ENCODE measurements at places on chromosomes 5 and 9. TPM values are rescaled to one million over a fixed set of nuclear protein-coding genes. Genes with fewer than 3 reads are reported as not detected.

DNA sequence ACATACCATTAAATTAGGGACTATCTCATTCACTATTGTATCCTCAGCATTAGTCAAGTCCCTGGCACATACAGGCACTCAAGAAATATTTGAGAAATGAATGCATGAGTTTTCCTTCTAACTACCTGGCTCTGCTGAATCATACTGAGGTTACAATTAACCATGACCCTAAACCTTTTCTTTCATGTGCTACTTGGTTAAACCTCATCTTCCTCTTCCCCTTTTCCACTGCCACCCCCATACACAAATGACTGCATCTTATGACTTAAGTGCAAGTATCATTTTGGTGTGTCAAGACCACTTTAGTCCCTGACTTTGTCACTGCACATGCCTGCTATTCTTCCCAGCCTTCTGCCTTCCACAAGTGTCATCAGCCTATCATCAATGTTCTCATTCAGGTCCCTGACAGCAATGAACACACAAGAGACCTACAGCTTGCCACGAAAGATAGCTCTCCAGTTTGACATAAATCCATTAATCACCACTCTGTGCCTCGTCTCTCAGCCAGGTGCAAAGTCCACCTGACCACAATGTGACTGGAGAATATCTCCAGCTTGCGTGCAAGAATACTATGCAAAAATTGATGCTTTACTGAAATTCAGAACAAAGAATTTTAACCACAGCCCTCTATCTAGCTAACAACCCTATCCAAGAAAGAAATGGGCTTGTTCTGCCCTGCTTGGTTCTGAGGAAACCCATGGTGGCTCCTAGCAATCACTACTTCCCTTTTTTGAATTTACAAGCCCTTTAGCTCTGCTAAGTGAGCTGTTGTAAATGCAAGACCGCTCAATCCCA is 74.5 kb downstream of the MAPKAP1 start:
- no peaks in the 10 kb centered on the region for H3K27me3 ChIP-seq
- H3K4me3 ChIP-seq, result no peak overlapping the region
- no peaks in the 10 kb centered on the region for H3K36me3 ChIP-seq
- peak overlapping the region; percentile 77 for H3K27ac ChIP-seq
- DNase-seq, result peak; percentile 63

GRCh38 chr5:172788771-172789686 is 18.0 kb upstream of the DUSP1 start:
- no peaks in the 10 kb centered on the region for H3K36me3 ChIP-seq
- H3K27ac ChIP-seq, result no peak overlapping the region
- peaks cover 17% of the 10 kb centered on the region for H3K4me1 ChIP-seq
- H3K27me3 ChIP-seq, result no peaks in the 10 kb centered on the region
- H3K4me3 ChIP-seq, result no peak overlapping the region
- no peak for DNase-seq

GRCh38 chr9:83471241-83471640 is 67.0 kb downstream of the FRMD3 start:
- H3K4me1 ChIP-seq, result peaks cover 53% of the 10 kb centered on the region
- no peak overlapping the region for H3K4me3 ChIP-seq
- H3K36me3 ChIP-seq, result no peaks in the 10 kb centered on the region
- H3K27me3 ChIP-seq, result no peaks in the 10 kb centered on the region
- no peak for DNase-seq

DNA sequence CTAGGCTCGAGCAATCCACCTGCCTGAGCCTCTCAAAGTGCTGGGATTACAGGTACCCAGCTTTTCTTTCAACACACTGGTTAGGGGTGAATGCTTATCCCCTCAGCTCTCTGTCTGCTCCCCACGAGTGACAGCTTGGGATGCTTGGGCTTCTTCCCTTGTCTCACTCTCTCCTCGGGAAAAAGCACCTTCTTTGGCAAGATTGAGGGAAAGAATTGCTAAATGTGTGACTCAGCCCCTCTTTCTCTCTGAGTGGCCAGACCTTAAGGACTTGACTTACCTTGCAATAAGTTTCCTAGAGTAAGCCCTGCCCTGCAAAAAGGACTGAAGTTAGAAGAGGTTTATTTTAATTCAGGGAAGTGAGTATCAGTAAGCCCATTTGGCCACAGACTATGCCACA is 68.1 kb upstream of the ERBIN start:
- H3K36me3 ChIP-seq, result no peaks in the 10 kb centered on the region
- no peak overlapping the region for H3K4me3 ChIP-seq
- no peaks in the 10 kb centered on the region for H3K27me3 ChIP-seq
- peak; percentile 27 for DNase-seq

GRCh38 chr9:114429488-114429887 is 41.7 kb upstream of the AKNA start:
- no peaks in the 10 kb centered on the region for H3K36me3 ChIP-seq
- H3K4me1 ChIP-seq, result peaks cover 4% of the 10 kb centered on the region
- no peak overlapping the region for H3K27ac ChIP-seq

DNA sequence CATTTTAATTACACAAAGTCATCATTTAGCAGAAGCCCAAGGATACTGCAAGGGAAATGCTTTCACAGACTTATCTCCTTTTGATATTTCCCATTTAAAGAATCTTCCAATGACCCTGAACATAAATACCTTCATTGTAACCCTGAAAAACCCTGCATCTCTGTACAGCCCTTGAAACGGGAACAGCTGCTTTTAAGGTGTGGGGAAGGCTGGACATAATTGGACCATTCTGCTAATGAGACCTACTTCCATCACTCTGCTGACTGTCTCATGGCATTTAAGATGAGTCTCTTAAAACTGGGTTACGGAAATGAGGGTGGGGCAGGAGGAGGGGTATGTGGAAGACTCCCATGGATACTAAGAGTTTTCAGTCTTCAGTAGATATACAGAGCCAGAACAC is 485.8 kb downstream of the BRINP1 start:
- no peak overlapping the region for H3K4me3 ChIP-seq
- DNase-seq, result no peak
- no peaks in the 10 kb centered on the region for H3K36me3 ChIP-seq
- H3K4me1 ChIP-seq, result no peaks in the 10 kb centered on the region
- no peak overlapping the region for H3K27ac ChIP-seq
- H3K27me3 ChIP-seq, result no peaks in the 10 kb centered on the region

DNA sequence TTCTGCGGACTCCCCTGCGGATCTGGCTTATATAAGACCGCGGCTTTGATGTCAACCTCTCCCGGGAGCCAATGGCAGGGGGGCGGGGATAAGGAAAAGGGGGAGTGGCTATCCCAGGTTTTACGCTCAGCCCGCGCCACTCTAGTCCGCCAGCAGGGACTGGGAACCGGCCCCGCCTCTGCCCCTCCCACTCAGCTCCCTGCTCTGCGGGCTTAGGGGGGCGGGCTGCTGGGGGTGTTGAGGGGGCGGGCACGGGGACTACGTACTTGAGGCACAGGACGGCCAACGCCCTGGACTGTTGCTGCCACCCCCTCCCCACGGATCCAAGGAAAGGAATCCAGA is at the start of gene HAND1:
HAND1 (minus strand) TSS at position 4 of the 342 bp plus-strand sequence. CDS start 219 bp downstream, outside the sequence.
- no peaks in the 10 kb centered on the region for H3K4me1 ChIP-seq
- no peak within 1 kb of the TSS for H3K27ac ChIP-seq
- H3K4me3 ChIP-seq, result no peak within 1 kb of the TSS
- no peak for DNase-seq
- peaks cover 89% of the 10 kb centered on the region for H3K27me3 ChIP-seq

DNA sequence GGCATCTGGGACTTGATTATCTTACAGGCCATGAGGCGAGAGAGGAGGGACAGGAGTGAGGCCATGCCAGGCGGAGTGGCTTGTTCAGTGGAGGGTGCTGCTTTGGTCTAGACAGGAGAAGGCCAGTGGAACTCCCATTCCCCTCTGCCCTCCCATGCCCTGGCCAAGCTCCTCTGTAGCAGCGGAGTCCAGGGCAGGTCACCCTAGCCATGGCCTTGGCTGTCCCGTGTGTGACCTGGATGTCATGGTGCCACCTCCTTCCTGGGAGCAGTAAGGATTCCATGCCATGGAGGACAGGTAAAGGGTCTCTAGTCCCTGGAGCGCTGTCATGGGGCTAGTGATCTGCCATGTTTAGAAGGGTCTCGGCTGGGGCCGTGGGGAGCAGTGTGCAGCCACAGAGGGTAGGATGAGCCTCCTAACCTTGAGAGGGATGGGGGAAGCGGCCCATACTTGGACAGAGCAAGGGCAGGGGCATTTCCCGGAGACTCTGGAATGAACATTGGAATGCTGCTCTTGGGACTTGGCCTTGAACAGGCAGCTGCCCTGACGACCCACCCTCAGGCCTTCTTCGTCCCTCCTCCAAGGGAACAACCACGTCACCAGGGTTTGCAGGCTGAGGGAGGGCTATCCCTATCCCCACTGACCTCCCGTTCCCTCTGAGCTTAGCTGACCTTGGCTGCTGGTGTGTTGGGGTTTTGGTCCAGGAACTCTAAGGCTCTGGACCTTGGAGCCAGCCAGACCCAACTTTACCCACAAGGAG is 100.4 kb downstream of the DAB2IP start:
- H3K27ac ChIP-seq, result no peak overlapping the region
- H3K27me3 ChIP-seq, result no peaks in the 10 kb centered on the region
- DNase-seq, result no peak
- no peak overlapping the region for H3K4me3 ChIP-seq

DNA sequence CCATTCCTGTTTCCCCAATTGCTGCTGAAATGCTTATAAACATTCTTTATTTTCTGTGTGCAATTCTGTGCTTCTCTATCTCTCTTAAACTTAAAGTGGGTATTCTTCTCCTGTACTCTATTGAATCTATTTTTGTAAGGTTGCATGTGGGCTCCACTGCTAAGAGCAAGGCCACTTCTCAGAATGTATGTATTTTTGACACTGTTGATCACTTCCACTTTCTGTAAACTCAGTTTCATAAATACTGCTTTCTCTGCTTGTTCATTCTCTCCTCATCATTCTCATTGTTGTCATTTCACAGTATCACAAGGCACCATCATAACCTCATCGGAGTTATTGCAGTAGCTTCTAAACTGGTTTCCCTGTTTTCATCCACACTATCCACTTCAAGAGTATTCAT is 483.0 kb upstream of the CDH18 start:
- H3K36me3 ChIP-seq, result no peaks in the 10 kb centered on the region
- no peak overlapping the region for H3K27ac ChIP-seq
- H3K27me3 ChIP-seq, result no peaks in the 10 kb centered on the region
- H3K4me1 ChIP-seq, result no peaks in the 10 kb centered on the region
- no peak overlapping the region for H3K4me3 ChIP-seq

DNA sequence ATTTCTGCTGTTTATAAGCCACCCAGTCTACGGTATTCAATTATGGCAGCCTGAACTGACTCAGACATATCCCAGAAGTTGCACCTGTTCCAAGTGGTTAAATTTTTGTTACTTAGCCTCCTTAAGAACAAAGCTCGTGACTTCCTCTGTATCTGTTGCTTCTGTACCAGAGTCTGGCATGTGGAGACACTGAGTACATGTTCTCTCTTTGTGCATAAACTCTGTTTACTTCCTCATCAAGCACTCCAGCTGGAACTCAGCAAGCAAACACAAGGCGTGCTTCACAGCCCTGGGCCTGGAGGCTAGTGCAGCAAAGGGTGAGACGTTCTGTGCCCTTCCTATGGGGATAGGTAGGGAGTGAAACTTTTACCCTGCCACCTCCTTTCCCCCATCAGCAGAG is 19.0 kb downstream of the C9orf152 start:
- H3K36me3 ChIP-seq, result no peaks in the 10 kb centered on the region
- no peaks in the 10 kb centered on the region for H3K27me3 ChIP-seq
- H3K27ac ChIP-seq, result no peak overlapping the region
- DNase-seq, result no peak

Gene ARPC5L
- total RNA-seq, result 54.5 TPM

DNA sequence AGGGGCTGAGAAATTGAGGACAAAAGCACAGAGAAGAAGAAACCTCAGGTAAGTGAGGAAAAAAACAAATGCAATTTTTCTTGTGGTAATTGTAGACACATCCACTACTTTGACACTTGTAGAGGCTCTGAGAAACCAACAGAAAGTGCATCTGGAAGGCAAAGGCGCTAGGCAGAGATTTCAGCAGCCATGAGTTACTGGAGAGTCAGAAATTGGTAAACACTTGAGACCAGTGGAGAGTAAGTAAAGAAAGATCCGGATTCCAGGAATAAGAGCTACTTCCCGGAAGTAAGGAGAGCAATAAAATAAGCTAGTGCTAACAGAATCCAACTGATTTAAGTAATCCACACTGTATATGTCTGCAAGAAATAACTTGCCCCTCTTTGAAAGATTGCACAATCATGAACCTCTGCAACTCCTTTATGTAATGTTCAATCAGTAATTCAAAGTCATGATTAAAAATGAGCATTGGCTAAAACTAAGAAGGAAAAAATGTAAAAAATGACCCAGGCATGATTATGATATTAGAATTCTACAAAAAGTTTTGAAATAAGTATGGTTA is 382.1 kb downstream of the CDH18 start:
- no peak overlapping the region for H3K27ac ChIP-seq
- 0 out of 2 replicates have a peak, but pooled peaks cover 3% of the 10 kb centered on the region for H3K4me1 ChIP-seq
- DNase-seq, result peak; percentile 32
- H3K36me3 ChIP-seq, result no peaks in the 10 kb centered on the region
- no peaks in the 10 kb centered on the region for H3K27me3 ChIP-seq

Gene ZNF608
- 0.95 TPM for total RNA-seq

- H3K27ac ChIP-seq, result no peak overlapping the region
- H3K4me3 ChIP-seq, result no peak overlapping the region
- no peaks in the 10 kb centered on the region for H3K27me3 ChIP-seq
- DNase-seq, result no peak
Measured at GRCh38 chr5:90227683-90228082, 181.9 kb downstream of the CETN3 start.

GRCh38 chr5:176955895-176956294 is 50.7 kb downstream of the UIMC1 start:
- H3K4me1 ChIP-seq, result no peaks in the 10 kb centered on the region
- peak; percentile 43 for DNase-seq
- H3K27me3 ChIP-seq, result no peaks in the 10 kb centered on the region
- H3K27ac ChIP-seq, result no peak overlapping the region
- H3K36me3 ChIP-seq, result peaks cover 20% of the 10 kb centered on the region

GRCh38 chr9:107340920-107341632 is 58.0 kb downstream of the RAD23B start:
- no peaks in the 10 kb centered on the region for H3K27me3 ChIP-seq
- DNase-seq, result peak; percentile 68
- no peak overlapping the region for H3K4me3 ChIP-seq
- H3K27ac ChIP-seq, result no peak overlapping the region
- H3K36me3 ChIP-seq, result no peaks in the 10 kb centered on the region

Gene HMCN2
- 0.11 TPM for total RNA-seq

Measured in PC-3 (cell line).